ENCODE measurements at places on chromosomes 7 and 10.

DNA sequence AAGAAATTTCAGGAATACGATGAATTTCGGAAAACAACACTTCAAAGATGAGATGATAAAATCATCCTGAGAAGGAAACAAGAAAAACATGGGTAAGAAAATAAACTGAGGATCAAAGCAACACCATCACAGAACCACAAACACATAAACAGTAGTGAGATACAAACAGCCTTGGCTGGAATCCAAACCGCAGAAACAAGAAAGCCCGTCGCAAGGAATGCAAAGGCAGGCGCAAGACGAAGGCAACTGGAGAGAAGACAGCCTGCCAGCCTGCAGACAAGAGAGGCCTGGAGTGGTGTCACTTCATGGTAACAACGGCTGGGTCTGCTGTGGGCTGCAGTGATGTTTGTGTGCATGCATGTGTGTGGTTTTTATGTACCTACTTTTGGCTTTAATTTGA lies 61.8 kb upstream of the DRGX start:
- DNase-seq: no peak

DNA sequence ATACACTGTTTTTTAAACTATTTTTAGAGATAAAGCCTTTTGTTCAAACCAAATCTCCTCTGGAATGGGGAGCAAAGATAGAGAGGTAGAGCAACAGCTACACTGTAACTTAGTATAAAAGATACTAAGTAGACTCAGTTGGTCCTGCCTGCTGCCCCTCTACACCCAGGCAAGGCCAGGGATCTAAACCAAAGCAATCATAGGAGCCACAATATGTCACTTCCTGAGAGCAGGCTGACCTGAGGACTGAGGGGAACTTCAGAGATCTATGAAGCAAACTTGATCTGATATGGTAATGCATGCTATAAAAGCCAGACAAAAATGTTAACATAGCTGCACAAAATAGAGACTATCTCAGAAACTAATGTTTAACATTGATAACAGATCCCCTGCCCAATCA lies 7.0 kb upstream of the TRDMT1 start:
- no peak for DNase-seq

DNA sequence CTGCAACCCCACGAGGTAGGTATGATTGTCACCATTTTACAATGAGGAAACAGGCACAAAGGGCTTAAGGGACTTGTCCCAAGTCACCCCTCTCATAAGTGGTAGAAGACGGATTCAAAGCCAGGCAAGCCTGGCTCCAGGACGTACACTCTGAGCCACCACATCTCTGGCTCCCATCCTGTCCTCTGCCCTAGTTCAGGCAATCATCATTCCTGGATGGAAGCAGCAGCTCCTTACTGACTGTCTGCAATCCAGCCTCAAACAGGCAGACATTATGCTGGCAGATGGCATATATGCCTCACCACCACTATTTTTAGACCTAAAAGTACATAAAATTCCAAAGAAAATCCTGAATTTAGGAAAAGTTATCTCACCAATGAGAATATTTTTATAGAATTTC lies 100.7 kb downstream of the USP6NL start:
- no peak for DNase-seq

- DNase-seq: no peak
These were observed 8.0 kb downstream of the DPYSL4 start for GRCh38 chr10:132194726-132195125.

DNA sequence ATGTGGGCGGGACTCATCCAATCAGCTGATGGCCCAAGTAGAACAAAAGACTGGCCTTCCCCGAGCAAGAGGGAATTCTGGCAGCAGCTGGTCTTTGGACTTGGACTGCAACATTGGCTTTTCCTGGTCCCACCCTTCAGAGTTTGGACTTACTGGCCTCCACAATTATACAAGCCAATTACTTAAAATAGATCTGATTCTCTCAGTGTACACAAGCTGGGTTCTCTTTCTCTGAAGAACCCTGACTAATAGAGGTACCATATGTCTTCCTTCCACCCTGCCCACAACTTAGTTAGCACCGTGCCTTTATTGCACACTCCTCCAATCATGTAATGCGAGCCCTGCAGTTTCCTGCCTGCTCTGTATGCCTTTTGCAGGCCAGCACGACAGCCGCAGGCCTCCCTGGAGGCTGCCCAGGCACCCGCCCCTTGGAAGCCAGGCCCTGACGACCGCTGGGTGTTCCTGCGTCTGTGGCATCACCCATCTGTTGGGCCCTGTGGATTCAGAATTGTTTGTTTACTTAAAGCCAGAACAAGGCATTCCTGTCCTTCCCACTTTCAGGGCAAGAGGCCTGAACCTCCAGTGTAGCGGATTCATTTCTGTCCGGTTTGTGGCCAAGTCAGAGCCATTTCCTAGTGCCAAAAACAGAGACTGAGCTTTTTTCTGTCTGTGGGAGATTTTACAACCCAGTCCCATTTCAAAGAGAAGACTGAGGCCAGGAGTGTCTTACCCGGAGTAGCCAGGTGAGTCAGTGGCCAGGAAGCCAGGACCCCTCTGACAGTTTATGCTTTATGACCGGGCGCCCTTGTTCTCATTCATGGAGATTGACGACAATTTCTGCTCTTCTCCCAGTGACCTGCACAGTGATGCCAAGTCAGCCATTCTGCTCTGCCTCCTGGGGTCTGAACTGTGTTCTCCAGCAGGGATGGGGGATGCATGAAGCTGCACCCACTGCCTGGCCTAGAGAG lies 968 bp upstream of the INMT start:
- DNase-seq: peak; percentile 84

- DNase-seq: no peak
These were observed 73.9 kb downstream of the CELF2 start for GRCh38 chr10:11091517-11092102.

DNA sequence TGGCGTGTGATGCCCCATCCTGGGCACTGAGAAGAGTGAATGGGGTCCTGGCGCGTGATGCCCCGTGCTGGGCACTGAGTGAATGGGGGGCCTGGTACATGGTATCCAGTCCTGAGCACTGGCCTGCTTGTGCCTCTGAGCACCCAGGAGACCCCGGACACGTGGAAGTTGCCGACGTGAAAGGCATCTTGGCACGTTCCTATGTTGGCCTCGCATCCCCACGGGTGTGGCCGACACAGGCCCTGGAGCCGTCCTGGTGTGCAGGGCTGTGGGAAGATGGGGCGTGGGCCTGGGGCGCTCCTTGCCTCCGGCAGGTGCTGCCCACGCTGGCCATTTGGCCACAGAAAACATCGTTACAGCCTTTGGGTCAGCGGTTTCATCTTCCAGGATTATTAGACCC lies 35.5 kb downstream of the CFAP46 start:
- DNase-seq: no peak

DNA sequence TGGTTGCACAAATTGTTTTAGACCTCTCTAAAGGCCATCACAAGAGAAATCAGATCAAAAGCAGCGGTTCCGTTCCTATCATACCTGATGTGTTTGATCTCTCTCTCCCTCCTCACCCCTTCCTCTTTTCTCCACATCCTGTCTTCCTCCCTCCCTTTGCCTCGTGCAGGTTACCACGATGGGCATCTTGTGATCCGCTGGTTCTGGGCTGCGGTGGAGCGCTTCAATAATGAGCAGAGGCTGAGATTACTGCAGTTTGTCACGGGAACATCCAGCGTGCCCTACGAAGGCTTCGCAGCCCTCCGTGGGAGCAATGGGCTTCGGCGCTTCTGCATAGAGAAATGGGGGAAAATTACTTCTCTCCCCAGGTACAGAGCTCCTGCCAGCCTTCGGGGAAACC lies 28.5 kb upstream of the STK17A start:
- DNase-seq: no peak

Measured in DMS153 (cell line).